ENCODE measurements at places on chromosomes 12 and 14.
A peak's percentile ranks its signal among the peaks of the same experiment; 100 is the strongest.

GRCh38 chr12:52258335-52258901, 16.0 kb upstream of the KRT86 start:
- no peak for DNase-seq

DNA sequence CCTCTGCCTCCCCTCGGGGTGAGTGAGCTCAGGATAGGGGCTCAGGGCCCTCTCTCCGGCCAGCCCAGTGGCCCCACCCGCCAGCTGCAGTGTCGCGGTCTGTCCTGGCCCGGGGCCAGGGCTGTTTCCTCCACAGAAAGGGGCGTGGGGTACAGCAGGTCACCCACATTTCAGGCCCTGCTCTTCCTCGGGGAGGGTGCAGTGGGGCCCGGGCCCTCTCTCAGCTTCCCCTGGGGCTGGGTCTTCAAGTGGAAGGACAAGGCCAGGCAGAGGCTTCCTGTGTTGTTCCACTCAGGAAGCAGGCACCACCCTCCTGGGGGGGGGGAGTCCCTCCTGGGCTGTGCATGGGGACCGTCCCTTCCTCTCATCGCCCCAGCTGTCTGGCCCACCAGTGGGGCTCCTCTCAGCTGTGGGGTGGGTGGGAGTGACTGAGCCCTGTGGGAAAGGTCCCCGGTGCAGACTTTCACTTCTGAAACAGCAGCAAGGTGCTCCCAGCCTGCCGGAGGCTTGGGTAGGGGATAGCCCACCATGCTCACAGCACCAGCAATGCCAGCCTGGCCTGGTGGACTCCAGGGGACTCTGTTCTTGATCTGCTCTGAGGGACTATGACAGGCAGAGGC, 3.7 kb downstream of the GPR132 start:
- no peak for DNase-seq

DNA sequence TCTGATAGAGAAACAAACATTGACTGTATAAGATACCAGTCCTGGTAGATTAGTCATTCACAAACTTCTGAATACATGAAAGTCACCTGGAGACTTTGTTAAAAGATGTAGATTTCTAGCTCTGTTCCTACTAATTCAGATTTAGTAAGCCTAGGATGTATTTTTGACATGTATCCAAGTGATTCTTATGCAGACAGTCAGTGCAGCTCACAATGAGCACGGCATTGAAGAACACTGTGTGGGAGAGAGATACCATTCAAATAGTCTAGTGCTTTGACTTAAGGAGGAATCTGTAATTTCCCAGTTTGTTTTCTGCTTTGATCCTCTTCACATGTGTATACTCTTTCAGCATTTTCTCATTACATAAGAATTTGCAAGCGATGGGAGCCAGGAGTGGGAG, 68.7 kb upstream of the STXBP6 start:
- no peak for DNase-seq

- DNase-seq, result no peak
Observed at GRCh38 chr12:65209655-65210043, 40.3 kb downstream of the LEMD3 start.

DNA sequence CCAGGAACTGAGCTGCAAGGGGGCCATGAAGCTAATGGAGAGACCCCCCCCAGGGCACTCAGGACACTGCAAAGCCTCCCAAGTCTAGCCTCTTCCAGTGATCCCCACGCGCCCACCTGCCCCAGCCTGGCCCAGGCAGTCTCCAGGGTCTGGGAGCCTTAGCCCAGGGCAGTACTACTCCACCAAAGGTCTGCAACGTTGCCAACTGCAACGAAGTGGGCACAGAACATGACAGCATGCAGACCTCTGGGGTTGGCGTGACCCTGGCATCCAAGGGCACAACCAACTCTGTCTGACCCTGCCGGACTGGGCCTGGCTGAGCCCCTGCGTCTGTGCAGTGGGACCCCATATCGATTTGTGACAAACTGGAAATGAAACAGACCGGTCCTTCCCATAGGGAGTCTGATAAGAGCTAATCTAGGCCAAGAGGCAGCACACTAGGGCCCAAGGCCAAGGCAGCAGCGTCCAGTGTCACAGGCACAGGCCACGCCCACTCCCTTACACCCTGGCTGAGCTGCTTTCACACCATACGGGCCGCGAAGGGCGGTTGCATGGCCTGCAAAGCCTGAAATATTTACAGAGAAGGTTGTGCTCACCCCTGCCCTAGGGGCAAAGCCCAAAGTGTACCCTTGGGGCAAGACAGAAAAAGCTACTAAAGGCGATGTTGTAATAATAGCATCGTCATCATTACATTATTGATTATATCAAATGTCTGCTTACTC, 76.7 kb downstream of the NCOR2 start:
- DNase-seq, result no peak

- DNase-seq, result no peak
Observed at GRCh38 chr12:20474443-20474842, 106.1 kb downstream of the PDE3A start.

DNA sequence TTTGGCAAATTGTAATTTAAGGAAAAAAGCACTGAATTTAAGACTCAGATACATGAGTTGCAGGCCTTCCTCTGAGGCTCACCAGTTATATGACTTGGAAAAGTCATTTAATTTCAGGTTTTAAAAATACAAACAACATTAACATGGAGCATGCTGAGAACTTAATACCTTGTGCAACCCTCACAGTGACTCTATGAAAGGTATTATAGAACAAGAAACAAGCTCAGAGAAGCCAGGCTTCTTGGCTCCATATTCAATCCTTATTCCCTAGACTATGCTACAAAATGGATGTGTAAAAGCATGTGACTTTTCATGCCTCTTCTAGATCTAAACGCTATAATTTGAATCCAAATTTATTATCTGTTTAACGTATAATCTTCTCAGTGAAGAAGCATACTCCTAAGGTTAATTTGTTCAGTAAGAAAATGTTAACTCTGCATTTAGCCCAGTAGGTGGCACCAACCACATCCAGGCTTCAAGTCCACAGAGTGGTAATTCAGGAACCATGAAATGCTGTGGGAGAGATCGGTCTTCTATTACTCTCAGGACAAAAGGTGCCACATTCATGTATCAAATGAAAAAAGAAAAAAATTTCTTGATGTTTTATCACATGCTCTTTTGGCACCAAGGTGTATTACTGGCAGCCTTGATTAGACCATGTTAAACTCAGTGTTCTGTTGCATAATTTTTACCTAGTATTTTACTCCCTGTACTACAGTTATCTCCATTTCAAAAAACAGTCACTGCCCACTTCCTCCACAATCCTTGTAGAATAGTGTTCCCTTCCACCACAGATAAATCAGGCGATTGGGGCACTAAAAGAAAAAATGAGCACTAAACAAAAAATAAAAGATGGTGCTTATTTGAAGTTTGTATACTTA, 9.3 kb downstream of the CCDC196 start:
- no peak for DNase-seq

DNA sequence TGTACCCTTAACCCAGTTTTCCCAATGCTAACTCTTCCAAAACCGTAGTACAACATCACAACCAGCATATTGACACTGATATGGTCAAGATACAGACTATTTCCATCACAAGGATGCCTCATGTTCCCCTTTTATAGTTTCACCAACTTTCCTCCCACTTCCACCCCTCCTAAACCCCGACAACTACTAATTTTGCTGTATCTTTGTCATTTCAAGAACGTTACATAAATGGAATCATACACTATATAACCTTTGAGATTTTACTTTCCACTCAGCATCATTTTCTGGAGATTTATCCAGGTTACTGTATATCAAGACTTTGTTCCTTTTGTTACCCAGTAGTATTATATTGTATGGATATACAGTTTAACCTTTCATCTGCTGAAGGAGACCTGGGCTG, 88.9 kb downstream of the MED13L start:
- DNase-seq, result no peak

GRCh38 chr12:92654929-92655328, 47.9 kb upstream of the PLEKHG7 start:
- no peak for DNase-seq

GRCh38 chr12:19718401-19718800, 279.1 kb downstream of the AEBP2 start:
- no peak for DNase-seq

DNA sequence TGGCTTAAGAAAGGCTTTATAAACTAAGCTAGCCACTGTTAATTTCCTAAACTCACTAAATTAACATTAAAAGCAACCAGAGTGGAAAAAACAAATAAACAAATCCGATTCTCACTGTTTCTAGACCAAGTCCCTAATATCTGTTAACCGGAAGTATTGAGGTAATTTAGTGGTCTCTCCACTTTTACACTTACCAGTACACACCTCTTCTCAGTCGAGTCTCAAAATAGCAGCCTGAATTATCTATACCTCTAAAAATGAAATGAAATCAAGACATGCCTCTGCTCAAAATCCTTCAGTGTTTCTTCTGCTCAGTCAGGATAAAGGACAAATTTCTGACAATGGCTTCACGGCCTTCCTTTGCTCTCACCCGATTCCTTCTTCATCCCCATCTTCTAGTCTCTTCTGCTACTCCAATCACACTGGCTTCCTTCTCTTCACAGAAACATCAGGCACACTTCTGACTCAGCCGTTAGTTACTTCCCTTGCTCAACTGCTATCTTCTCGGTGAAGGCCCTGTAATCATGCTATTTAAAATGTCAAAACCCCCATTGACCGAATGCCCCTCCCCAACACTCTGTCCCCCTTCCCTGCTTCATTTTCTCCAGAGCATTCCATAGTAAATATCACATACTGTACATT, 161.3 kb downstream of the KITLG start:
- no peak for DNase-seq

GRCh38 chr12:96578526-96579125, 89.2 kb downstream of the CFAP54 start:
- peak; percentile 10 for DNase-seq

DNA sequence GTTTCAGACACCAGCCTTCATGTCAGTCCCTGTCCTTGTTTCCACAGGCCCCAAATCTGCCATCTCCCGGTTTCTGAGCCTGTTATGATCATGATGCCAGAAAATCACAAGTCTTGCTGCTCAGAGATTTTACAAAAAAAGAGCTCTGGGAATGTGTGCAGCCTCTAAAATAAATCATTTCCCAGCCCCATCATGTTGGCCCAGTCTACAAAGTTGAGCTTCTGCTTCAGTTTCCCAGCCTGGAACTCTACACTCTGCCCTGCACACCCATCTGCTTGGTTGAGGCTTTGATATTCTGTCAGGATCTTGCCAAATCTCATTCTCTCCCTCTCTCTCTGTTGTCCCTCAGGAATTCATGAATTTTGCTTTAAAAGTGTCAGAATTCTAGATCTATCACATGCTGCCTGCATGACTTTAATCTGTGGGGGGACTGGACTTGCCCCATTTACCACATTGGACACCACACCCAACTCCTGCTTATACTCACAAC, 45.5 kb downstream of the NELL2 start:
- no peak for DNase-seq

GRCh38 chr14:38567703-38568102, 311.8 kb upstream of the CLEC14A start:
- DNase-seq, result no peak

DNA sequence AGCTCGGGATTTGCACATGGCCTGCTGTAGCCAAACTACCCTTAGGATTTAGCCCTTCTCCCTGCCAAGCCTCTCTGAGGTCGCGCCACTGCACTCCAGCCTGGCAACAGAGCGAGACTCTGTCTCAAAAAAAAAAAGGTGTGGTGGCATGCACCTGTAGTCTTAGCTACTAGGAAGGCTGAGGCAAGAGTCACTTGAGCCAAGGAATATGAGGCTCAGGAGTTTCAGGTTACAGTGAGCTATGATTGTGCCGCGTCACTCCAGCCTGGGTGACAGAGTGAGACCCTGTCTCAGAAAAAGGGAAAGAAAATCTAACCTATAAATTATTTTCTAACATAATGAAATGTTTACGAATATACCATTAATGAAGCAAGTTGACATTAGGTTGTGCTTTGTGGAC, 29.7 kb downstream of the ESRRB start:
- DNase-seq, result no peak

DNA sequence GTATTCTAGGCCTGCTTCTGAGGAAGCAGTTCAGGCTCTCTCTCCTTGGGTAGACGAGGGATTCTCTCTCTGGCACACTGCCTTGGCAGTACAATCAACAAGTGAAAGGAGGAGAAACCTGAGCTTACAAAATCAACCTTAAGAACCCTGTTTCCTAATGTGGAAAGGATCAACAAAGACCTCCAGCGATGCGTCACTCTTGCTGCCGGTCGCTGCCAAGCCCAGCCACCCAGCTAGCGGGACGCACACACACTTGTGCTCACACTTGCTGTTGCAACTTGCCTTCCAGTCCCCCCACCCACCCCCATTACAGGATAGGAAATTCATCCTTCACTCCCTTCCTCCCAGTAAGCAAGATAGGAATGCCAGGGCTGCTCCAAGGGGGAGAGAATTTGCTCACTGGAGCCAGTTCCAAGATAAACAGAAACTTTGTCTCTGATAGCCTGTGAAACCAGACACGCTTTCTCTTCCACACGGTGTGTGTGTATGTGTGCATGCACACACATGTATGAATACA, 144.3 kb downstream of the BCL11B start:
- no peak for DNase-seq

- DNase-seq, result no peak
Observed at GRCh38 chr12:15971211-15971610, 60.1 kb downstream of the DERA start.

DNA sequence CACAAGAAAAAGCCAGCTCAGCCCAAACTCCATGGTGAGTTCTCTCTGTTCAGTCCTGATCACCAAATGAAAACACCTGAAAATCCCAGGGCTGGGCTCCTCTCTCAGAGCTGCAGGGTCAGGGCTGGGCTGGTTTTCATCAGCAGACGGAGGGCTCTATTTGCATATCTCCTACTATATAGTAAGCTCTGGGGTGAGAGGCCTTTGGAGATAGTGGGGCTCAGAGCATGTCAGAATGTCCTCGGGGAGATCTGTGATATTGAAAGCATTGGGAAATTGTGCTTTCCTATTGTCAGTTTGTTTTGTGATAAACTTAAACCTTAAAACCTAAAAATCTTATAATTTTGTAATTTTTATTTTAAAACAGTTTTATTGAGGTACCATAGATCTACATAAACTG, 742.6 kb downstream of the TMEM121 start:
- DNase-seq, result no peak

GRCh38 chr14:41605550-41606281, 960 bp upstream of the LRFN5 start:
- no peak for DNase-seq

DNA sequence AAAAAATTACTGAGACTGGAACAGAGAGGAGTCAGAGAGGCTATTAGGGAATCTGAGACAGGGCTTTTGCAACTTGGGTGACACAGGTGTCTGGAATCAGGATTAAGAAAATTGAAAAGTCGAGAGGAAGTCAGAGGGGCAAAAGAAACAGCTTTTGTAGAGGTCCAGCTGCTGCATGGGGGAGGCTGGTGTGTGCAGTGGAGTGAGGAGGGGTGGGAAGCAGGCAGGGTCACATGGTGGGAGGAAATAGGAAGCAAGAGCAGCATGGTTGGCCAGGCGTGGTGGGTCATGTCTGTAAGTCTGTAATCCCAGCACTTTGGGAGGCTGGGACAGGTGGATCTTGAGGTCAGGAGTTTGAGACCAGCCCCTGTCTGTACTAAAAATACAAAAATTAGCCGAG, 69.7 kb upstream of the VRK1 start:
- DNase-seq, result no peak

- DNase-seq, result no peak
Observed at GRCh38 chr14:75155169-75155568, 21.2 kb downstream of the TMED10 start.

All from SW 1271 (cell line).